ENCODE measurements at places on chromosomes 7 and 10.

- no peak for DNase-seq
These were observed 359.4 kb upstream of the CELF2 start for GRCh38 chr10:10658172-10658785.

DNA sequence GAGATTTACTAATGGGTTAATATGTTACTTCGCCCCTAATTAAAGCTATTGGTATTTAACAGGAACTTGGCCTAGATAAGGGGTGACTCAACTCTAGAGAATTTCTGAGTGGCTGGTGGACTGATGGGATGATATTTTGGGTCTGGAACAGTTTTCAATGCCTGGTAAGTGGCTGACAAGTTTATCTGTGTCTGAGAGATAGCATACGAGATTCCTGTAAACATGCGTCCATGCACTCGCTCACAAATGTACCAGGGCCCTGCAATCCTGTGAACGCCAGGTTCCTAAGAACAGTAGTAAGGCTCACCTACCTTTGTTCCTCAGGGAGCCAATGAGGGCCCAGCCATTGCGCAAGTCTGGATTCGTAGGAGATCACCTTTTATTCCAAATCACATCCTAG lies 683.8 kb upstream of the ANKRD30A start:
- no peak for DNase-seq

DNA sequence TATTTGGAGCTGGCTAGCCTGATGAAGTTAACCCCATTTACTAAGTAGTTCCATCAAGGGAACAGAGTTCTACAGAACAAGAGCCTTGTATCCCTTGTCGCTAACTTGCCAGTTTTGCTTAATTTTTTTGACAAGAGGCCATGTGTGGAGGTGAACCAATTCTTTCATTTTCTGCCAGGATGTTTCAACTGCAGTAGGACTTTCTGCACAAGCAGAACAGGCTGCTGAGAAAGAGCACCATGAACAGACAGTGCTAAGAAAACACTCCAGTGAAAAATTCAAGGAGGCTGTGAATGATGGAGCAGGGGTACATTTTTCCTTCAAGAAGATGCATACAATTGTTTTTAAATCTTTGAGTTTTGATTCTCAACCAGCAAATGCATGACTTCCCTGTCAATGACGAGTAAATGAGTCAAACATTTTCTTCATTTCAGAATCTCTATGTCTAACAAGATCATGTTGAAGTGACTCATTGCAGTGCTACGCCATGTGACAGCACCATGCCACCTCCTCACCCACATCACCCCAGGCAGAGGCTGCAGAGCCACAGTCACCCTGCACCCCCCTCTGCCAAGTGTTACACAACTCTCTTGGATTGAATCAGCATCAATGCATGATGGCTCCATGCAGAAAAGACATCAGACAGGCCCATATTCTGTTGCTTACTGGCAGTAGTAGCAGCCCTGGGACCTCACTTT lies 193.1 kb downstream of the COBL start:
- DNase-seq, result no peak

GRCh38 chr7:111030336-111030735 lies 60.6 kb upstream of the LRRN3 start:
- DNase-seq, result no peak

GRCh38 chr7:140036224-140036962 lies 26.4 kb downstream of the PARP12 start:
- no peak for DNase-seq

DNA sequence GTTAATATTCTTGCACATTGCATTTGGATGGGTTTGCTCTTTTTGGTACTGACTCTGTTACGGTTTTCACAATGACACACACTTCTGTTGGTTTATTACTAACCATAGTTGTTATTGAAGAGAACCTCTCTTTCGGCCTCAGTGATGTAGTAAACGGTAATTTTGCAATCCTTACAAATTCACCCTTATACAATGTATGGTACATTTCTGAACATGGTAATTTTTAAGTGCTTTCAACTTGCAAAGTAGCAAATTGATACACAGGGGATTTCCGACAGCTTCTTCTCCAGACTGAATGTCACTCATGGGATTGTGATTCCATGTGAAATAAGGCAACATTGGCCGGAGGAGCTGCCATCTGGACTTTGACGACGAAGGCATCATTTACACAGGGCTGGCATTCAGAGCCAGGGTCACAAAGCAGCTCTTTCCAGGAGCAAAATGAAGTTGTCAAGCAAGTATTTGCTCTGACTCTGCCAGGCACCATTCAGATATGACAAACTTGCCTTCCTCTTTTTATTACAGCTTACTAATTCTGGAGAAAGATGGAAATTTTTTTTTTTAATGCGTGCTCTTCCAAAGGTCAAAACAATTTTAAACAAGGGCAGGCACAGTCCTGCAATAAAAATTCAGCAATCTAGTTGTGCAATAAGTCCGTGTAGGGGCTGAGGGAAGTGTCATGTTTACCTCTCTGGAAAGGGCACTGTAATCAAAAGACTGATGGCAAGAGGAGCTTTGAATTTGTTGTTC lies 711.5 kb upstream of the C7orf33 start:
- no peak for DNase-seq

DNA sequence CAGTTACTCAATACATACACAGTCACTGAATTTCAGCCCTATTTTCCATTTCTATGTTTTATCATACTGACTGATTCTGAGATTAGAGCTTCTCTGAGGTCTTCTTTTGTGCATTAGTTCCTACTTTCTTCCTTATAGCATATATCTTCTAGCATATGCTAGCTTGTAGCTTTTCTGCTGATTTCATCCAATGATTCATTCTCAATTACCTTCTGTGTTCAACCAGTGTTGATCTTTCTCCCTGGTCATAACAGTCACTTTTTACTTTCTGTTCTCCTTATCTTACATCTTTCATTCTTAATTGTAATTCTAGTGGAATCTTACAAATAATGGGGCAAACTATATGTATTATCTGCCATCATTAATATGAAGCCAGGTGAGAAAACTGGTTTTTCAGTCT lies 159.5 kb upstream of the HGF start:
- DNase-seq, result no peak

GRCh38 chr10:118272149-118272721 lies 69.9 kb downstream of the FAM204A start:
- no peak for DNase-seq

GRCh38 chr10:46299536-46300369 lies 13.0 kb downstream of the ANTXRL start:
- DNase-seq, result no peak

- DNase-seq, result no peak
These were observed 31.8 kb downstream of the AOAH start for GRCh38 chr7:36692456-36692855.

DNA sequence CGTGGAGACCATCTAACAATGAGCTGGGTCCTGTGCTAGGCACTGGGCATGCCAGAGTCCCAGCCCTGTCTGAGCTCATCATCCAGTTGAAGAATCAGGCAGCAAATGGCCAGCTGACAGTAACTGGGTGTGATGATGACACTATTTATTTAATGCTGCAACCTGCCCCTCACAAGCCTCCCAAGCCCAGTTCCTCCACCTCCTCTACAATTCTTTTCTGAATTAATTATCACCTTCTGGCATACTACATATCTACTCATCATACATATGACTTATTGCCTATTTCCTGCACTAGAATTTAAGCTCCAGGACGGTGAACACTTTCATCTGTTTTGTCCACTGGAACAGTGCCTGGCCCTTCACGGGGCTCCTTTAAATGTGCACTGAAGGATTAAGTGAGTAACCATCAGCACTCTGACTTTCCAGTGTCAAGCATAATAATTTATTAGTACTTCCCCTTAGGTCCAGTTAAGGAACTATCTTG lies 96.7 kb upstream of the LAMB4 start:
- no peak for DNase-seq

DNA sequence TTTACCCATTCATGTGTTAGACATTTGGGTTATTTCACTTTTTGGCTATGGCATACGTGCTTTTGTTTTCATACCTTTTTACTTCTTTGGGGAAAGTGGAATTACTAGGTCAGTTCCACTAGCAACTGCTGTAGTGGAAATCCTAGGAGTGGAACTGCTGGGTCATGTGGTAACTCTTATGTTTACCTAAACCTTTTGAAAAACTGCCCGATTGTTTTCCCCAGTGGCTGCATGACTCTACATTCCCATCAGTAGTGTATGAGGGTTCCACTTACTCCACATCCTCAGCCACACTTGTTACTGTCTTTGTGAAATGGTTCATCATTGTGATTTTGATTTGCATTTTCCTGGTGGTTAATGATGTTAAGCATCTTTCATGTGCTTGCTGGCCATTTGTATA lies 82.3 kb downstream of the TAX1BP1 start:
- no peak for DNase-seq

GRCh38 chr10:133187091-133187905 lies 27.3 kb downstream of the KNDC1 start:
- no peak for DNase-seq

GRCh38 chr7:69878015-69878414 lies 279.7 kb downstream of the AUTS2 start:
- DNase-seq, result no peak

GRCh38 chr7:37201003-37201875 lies 247.4 kb downstream of the ELMO1 start:
- DNase-seq, result peak; percentile 70

DNA sequence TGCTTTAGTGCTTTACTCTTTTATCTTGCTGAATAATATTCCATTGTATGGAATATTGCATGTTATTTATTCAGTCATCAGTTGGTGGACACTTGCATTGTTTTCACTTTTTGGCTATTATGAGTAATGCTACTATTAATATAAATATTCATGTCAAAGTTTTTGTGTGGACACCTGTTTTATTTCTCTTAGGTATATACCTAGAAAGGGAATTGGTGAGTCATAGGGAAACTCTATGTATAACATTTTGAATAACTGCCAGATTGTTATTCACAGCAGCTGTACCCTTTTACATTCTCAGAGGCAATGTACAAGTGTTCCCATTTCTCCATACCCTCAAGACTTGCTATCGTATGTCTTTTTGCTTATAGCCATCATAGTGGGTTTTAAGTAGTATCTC lies 268.7 kb downstream of the SEMA3A start:
- no peak for DNase-seq

GRCh38 chr7:5217396-5217795 lies 27.4 kb downstream of the WIPI2 start:
- DNase-seq, result no peak

DNA sequence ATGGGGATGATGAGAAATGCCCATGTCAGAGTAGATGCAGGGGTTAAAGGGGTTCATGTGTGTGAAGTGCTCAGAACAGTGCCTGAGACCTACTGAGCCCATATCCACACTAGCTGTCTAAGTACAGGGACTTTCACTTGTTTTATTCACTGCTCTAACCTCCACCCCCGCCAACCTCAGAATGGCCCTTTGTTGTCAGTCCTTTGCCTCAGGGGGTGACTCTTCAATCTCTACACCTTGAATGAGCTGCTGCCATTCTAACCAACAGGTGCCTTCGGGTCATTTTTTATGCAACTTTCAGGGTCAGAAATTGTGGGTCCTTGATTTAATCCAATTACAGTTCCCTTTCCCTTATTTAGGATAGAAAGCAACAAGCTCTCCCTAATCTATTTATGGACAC lies 26.2 kb downstream of the VSTM4 start:
- DNase-seq, result no peak

DNA sequence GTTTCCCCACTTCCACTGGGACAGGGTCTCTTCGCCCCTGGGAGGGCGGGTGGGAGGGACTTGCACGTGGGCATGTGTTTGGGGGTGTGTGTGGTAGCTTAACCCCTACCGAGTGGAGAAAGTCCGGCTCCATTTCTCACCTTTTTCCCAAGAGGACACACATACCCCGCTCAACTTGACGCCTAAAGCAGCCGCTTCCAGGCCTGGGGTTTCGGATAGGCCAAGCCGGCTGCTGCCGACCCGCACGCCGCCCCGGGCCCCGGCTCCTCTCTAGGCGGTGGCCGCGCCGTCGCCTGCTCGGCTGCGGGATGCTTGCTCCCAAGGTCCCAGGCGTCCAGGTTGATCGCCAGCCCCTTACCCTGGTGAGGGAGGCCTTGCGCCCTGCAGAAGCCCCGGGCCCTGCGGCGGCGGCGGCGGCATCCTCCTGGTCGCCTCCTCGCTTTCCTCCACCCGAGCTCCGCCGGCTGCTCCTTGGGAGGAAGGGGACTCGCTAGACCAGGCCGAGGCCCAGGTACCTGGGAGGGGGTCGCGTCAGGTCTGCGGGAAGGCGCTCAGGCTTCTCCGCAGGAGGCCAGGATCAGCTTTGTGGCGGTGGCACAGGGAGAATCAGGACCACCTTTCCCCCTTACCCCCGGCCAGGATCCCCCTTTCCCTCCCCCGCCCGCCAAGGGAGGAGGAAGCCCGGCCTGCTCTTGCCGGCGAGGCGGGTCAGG lies 3.2 kb upstream of the GATA3 start:
- no peak for DNase-seq

GRCh38 chr10:88138319-88138848 lies 275.0 kb downstream of the PTEN start:
- no peak for DNase-seq

GRCh38 chr10:63673246-63673645 lies 152.0 kb downstream of the REEP3 start:
- no peak for DNase-seq

DNA sequence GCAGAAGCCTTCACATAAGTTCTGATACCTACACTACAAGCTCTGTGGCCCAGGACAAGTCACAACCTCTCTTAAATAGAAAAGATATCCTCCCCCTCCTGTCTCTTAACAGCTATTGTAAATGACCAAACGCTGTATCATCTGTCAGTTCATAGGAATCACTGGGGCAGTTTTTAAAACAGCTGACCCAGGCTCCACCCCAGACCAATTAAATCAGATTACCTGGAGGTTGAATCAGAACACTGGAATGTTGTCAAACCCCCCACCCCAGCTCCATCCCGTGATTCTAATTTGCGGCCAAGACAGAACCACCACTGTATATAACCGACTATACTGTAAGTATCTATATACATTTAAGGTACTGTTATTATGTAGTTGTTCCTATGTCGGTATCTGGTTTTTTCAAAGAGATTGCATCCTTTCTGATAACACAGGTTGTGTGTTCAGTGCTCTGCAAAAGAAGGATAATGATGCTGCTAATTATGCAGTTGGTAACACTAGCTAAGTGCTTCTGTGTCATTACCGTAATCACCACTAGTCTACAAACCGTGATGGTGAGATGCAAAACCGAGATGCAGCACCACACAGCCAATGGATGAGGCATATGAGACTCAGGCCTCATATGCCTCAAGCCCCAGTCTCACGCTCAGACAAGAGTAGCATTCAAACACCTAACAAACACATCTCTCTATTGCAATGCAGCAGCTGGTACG lies 47.4 kb downstream of the TNS3 start:
- no peak for DNase-seq

DNA sequence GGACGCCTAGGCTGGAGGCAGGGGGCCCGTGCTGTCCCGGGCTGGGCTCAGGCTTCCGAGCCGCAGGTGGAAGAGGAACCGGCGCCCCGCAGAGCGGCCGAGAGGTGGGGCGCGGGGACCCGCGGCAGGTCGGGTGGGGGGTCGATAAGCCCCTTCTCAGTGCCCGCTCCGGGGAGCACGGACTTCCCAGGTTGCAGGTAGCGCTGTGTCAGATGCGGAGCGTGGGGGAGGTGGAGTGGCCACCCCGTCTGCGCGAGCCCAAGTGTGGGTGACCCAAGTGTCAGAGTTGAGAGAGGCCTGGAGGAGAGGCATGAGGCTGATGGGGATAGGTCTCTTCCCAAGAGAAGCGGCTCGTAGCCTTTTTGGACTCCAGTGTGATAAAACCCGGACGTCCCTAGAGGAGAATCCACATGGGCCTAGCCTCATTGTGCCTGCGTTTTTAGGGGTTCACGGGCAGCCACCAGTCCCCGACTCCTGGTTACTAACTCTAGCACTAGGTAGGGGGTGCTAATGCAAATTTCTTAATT lies 580 bp downstream of the EEPD1 start:
- DNase-seq, result no peak

GRCh38 chr10:224571-224970 lies 89.3 kb downstream of the ZMYND11 start:
- DNase-seq, result no peak
